ENCODE measurements at places on chromosomes 3 and 15. TPM values are rescaled to one million over a fixed set of nuclear protein-coding genes. Genes with fewer than 3 reads are reported as not detected.

CTDSPL gene
- total RNA-seq, result 51.0 TPM

- peak; percentile 28 for DNase-seq
These were observed 45.0 kb upstream of the GK5 start for GRCh38 chr3:142270407-142270806.

DNA sequence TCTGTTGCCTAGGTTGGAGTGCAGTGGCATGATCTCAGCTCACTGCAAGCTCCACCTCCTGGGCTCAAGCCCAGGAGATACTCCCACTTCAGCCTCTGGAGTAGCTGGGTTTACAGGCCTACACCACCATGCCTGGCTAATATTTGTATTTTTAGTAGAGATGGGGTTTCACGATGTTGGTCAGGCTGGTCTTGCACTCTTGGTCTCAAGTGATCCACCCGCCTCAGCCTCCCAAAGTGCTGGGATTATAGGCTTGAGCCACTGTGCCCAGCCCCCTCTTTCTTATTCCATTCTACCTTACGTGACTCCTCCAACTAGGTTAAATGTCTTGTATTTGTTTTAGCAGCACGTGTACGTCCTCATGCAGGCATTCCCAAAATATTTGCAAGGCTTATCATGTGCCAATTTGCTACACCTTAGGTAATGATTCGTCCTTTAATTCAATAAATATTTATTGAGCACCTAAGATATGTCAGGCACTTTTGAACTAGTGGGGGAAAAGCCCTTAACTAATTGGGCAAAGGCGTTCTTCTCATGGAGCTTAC is 14.9 kb upstream of the MAGI1 start:
- peak; percentile 57 for DNase-seq

DNA sequence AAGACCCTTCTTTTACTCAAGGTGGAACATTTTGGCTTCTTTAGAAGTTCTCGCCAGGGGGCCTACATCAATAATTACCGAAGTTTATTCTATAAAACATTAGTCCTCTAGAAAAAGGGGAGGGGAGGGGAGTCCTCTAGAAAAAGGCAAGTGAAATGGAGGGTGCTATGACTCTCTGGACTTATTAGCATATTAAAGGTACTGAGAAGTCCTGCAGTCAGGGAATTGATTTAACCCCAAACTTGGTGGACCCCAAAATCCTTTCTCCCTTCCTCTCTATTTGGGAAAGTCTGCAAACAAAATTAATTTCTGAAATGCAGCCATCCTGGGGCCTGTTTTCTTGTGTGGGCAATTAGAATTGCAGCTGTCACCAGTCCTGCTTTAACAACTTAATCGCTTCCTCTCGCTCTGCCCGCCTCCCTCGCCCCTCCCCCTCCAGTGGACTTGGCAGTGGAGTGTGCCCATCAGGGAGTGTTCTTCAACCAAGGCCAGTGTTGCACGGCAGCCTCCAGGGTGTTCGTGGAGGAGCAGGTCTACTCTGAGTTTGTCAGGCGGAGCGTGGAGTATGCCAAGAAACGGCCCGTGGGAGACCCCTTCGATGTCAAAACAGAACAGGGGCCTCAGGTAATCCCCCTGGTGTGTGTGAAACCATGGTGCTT is 18.9 kb upstream of the LRRK1 start:
- no peak for DNase-seq

- DNase-seq, result no peak
These were observed 25.6 kb upstream of the NLGN1 start for GRCh38 chr3:173371848-173372487.

GRCh38 chr3:43298761-43299160 is 12.4 kb downstream of the SNRK start:
- no peak for DNase-seq

DNA sequence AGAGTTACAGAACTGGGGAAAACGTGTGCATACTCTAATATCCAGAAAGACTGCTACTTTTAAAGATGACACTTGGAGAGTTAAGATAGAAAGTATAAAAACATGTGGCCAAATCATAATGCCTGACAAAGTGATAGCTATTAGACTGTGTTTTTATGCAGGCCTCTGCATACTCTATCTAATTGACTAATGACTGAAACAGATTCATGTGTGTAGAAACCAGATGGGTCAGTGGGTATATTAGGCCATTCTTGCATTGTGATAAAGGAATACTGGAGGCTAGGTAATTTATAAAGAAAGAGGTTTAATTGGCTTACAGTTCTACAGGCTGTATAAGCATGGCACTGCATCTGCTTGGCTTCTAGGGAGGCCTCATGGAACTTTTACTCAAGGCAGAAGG is 71.5 kb downstream of the PPM1L start:
- DNase-seq, result no peak

- no peak for DNase-seq
These were observed 42.3 kb upstream of the LIMD1 start for GRCh38 chr3:45552031-45552793.

ILDR1 gene
- 1.0 TPM for total RNA-seq

- no peak for DNase-seq
These were observed 40.4 kb upstream of the PXYLP1 start for GRCh38 chr3:141191097-141191749.

DNA sequence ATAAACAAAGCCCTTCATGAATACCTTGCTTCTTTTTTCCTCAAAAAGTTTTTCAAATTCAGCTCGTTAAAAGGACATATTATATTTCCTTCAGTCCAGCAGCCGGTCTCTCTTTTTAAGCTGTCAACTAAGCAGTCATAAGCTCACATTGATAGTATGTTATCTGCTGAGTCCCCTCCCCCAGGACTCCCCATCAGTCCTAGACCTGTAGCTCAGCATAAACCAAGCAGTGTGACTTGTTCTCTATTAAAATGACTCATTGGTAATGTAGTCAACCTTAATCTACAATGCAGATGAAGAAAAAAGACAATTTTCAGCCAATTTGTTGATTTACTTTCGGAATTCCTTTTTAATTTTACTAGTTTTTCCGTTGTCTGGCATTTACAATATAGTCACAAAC is 483.8 kb downstream of the MECOM start:
- DNase-seq, result no peak

DNA sequence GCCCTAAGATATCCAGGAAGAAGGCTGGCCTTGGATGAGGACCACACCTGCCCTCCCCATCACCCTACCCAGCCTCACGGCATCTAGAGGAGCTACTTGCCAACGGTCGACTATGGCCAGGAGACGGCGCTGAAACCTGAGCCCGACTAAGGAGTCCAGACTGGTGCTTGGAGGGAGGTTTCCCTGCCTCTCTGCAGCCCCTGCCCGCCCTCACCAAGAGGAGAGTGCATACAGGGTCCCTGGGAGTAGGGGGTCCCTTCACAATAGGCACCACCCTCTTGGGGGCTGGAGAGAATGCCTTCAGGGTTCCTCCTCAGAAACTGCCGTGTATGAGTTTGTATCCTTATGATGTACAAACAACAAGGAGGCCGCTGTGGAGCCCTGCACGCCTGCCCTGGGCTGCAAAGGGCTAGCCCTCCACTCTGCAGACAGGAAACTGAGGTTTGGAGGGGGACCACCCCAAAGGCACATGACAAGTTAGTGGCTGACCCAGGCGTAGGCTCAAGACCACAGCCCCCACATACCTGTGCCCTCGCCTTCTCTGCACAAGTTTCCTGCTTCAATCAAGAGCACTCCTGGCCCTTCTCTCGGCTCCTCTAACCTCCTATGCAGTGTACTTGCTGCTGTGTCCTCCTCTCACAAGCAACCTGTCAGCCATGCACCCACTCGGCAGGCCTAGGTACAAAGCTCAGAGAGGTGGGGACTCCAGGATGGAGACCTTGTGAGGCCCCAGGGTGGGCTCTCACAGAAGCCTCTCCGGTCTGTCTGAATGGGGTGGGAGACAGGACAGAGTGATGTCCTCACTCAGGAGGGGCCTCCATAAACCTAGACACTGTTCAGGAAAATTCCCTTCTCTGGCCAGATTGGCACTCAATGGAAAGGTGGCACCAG is 7.4 kb downstream of the KLF15 start:
- DNase-seq, result peak; percentile 46

DNA sequence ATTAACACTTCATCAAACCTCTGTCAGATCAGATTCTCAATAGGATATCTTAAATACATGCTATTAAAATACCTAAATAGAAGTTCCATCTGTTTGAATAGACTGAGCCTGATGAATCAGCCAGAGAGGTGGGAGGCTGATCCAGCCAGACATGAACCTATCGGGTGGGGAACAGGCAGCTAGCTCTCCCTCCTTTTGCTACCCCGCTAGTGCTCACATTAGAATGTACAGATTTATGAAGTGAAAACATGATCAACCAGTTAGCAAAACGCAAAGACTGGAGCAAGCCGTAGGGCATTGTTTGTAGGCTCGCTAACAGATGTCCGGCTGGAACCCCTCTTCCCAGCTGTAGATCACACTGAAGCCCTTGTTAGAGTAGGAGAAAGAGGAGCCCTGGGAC is 54.4 kb downstream of the GTF2E1 start:
- no peak for DNase-seq

KLF15 gene
- total RNA-seq, result 40.4 TPM

ZNF860 gene
- total RNA-seq, result 2.6 TPM

DNA sequence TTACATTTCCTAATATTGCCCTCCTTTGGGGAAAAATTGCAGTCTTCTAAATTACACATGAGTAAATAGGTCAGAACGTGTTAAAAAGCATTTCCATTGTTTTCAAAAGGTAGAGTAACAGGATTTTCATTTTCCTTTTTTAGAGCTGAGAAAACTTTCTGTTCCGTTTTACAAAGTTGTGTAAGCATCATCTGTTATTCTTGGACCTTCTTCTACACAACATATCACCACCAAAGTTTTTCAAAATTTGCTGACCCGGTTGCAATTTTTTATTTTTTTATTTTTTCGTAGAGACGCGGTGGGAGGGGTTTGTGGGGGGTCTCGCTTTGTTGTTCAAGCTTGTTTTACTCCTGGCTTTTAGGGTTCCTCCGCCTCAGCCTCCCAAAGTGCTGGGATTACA is 1.1 kb downstream of the CCDC39 start:
- no peak for DNase-seq

GUCA1C gene
- total RNA-seq, result not detected

C2CD4A gene
- 0.33 TPM for total RNA-seq

GRCh38 chr3:105686278-105686897 is 182.4 kb downstream of the CBLB start:
- DNase-seq, result no peak

DNA sequence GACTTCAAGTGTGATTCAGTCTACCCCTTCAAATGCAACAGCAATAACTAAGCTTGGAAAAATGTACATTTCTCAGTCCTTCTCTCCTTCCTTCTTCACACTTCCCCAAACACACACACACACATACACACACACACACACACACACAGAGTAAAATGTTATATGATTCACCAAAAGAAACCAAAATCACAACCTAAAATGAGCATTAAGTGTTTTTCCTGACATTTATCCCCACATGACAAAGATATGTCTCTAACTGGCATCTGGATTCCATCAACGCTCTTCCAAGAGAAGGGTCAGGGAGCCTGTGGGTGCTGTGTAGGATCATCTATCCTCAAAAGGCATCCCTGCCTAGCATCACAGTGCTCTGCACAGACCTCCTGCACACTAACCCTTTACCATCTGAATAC is 21.0 kb downstream of the PDZRN3 start:
- no peak for DNase-seq

GATM gene
- 3.2 TPM for total RNA-seq

- no peak for DNase-seq
These were observed 12.6 kb downstream of the RAB11A start for GRCh38 chr15:65881766-65882434.

GRCh38 chr3:42214565-42215283 is 51.3 kb downstream of the CCK start:
- no peak for DNase-seq

CPLX3 gene
- not detected for total RNA-seq

CLEC3B gene
- total RNA-seq, result 6.3 TPM

DNA sequence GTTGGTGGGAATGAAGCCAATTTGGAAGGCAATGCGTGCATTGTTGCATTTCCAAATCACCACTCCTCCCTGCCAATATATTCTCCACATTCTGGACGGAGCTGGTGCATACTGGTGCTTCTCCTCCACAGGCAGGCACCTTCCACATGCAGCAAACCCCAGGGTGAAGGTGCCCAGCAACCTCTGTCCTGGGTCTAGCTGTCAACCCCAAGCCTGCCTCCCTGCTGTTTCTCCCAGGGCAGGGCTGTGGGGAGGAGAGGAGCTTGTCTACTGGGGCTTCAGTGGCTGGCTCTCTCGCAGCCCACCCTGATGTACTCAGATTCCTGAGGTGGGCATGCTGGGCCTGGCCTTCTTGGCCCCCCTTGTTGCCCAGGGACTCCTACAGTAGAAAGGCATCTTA is 20.1 kb downstream of the GASK1A start:
- DNase-seq, result no peak

GRCh38 chr3:9248522-9249271 is 749 bp downstream of the SRGAP3 start:
- no peak for DNase-seq

DNA sequence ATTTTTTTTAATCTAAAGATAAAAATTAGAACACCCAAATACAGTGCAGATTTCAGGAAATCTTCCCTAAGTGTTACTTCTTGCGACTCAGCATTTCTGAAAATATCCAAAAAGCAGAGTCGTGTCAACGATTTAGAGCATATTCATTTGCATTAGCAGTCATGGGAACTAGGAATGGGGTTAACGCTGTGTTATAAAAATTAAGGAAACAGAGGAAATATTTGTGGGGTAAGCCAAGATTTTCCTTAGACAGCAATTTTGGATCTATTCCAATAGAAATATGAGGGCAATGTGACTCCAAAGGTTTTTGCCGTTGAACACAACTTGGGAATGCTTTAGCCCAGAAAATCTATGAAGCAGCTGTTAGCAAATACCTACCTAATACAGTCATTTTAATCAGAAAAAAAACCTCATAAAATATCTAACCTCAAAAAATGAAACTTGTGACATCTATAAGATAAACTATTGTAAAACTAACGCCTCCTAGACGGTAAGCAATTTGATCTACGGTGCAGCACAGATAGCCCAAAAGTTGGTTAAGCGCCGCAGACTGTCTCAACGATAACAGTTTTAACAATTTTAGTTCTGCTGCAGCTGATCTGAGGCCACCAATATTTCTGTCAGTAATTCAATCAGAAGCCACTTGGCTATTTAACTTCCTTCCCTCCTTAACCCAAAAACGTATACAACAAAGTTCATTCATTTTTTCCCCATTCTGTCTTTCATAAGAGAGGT is 5.8 kb upstream of the ATP11B start:
- no peak for DNase-seq

- DNase-seq, result no peak
These were observed 424.9 kb upstream of the ZNF385D start for GRCh38 chr3:22175947-22176346.

GRCh38 chr3:129605203-129605921 is 1.1 kb downstream of the PLXND1 start:
- DNase-seq, result peak; percentile 51

- DNase-seq, result no peak
These were observed 51.7 kb downstream of the CLDN11 start for GRCh38 chr3:170470063-170471016.

FOXB1 gene
- not detected for total RNA-seq

PLA2G4D gene
- total RNA-seq, result not detected

GRCh38 chr3:180383332-180384020 is 218.5 kb upstream of the TTC14 start:
- DNase-seq, result no peak

LXN gene
- total RNA-seq, result 10.4 TPM

MITF gene
- total RNA-seq, result 37.2 TPM

LDHAL6B gene
- total RNA-seq, result not detected

MED12L gene
- not detected for total RNA-seq
